ENCODE measurements at places on chromosomes 5 and 9. TPM values are rescaled to one million over a fixed set of nuclear protein-coding genes. Genes with fewer than 3 reads are reported as not detected.

DNA sequence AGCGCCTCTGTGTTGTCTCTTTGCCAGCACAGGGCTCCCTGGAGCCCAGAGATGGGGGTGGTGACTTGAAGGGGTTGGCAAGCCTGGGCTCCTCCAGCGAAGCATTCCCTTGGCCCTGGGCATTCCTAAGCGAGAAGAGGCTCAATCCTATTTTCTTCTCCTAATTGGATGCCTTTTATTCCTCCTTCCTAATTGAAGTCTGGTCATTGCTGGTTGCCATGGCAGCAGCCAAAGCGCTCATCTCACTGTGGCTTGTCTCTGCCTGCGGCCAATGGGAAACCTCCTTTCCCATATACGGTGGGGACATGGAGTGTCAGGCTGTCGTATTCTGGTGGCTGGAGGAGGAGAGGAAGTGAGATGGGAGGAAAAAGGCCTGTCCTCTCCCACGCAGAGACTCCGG is 52.3 kb upstream of the RARS1 start:
- DNase-seq, result no peak
- no peaks in the 10 kb centered on the region for H3K36me3 ChIP-seq
- H3K4me1 ChIP-seq, result no peaks in the 10 kb centered on the region
- no peak overlapping the region for H3K4me3 ChIP-seq

GRCh38 chr9:976258-976942 is at the start of gene DMRT3:
Gene DMRT3, plus strand, starts transcription at chr9:976655. Its CDS starts 347 bp downstream, at chr9:977002.
- H3K36me3 ChIP-seq, result no peaks in the 10 kb centered on the region
- no peak for DNase-seq
- H3K27ac ChIP-seq, result no peak within 1 kb of the TSS
- H3K4me1 ChIP-seq, result peaks cover 14% of the 10 kb centered on the region
- H3K27me3 ChIP-seq, result peaks cover 50% of the 10 kb centered on the region

DNA sequence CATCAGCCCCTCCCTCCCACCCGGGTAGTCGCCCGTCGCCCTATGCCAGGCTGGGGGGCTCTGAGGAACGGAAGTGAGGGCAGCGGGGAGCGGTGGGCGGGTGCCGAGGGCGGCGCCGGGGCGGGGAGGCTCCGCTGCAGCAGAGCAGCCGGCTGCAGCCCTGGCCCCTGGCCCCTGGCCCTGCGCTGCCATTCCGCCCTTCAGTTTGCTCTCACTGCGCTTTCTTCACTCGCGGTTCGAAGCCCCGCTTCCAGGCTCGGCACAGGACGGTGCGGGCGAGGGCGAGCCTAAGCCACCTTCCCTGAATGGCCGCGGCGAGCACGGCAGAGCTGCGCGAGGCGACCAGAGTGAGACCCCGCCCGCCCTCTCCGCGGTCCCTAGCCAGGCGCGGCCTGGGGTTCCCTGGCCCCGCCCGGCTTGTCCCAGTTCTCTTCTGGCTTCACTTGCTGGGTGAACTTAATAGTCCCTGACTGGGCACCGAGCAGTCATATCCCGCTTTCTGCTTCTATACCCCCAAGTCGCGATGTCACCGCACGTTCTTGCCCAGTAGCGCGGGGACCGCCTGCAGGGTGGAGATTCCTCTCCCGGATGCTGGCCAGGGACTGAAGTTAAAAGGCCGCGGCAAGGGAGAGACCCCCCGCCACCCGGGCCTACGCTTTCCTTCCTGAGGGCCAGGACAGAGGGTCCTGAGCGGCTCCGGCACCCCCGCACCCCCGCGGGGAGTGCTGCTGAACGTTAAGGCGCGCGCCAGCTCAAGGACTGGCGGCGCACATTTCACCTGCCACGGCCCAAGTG is 623 bp upstream of the TRIM36 start:
- no peak overlapping the region for H3K27ac ChIP-seq
- peak overlapping the region; percentile 62 for H3K4me3 ChIP-seq
- peaks cover 20% of the 10 kb centered on the region for H3K4me1 ChIP-seq
- DNase-seq, result no peak
- H3K27me3 ChIP-seq, result peaks cover 53% of the 10 kb centered on the region

GRCh38 chr9:111531716-111532115 is 6.7 kb downstream of the ZNF483 start:
- no peak overlapping the region for H3K27ac ChIP-seq
- no peaks in the 10 kb centered on the region for H3K36me3 ChIP-seq
- H3K27me3 ChIP-seq, result no peaks in the 10 kb centered on the region
- no peak for DNase-seq
- H3K4me1 ChIP-seq, result no peaks in the 10 kb centered on the region
- no peak overlapping the region for H3K4me3 ChIP-seq

DNA sequence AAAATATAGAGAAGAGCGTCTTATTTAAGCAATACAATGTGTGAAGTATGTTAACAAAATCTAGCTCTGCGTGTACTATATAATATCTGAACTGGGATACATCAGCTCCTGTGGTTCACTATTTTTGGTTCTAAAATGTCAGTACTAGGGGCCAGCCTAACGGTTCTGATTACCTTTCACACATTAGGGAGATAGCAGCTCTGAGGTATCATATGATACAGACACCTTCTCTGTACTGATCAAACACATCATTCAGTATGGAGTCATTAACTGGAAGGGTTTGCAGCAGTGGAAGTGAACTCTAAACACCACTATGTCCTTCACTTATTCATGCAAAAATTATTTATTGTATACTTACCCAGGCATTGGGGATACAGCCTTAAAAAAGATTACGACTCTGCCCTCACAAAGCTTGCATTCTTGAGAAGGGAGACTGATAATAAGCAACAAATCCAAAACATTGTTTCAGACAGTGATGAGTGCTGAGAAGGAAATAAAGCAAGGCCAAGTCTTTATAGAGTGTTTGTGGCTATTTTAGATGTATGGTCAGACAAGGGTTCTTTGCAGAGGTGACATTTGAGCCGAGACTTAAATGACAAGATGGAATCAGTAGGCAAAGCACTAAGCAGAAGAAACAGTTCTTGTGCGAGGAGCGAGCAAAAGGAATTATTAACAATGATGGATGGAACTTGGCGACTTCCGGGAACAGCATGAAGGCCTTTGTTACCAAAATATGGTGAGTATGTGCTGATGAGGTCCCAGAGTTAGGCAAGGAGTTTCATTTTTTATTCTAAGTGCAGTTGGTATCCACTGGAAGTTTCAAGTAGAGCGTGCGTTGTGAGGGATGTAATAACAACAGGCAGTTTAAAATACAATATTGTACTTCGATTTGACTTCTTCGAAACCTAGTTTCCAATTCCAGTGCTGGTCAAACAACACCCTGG is 1.8 kb upstream of the LNPEP start:
- no peaks in the 10 kb centered on the region for H3K27me3 ChIP-seq
- no peaks in the 10 kb centered on the region for H3K36me3 ChIP-seq
- peaks cover 16% of the 10 kb centered on the region for H3K4me1 ChIP-seq
- peak overlapping the region; percentile 93 for H3K4me3 ChIP-seq
- no peak for DNase-seq

GRCh38 chr9:82939451-82939850 is 123.5 kb downstream of the RASEF start:
- no peak overlapping the region for H3K4me3 ChIP-seq
- H3K4me1 ChIP-seq, result no peaks in the 10 kb centered on the region
- no peak for DNase-seq
- no peak overlapping the region for H3K27ac ChIP-seq
- H3K27me3 ChIP-seq, result no peaks in the 10 kb centered on the region

DNA sequence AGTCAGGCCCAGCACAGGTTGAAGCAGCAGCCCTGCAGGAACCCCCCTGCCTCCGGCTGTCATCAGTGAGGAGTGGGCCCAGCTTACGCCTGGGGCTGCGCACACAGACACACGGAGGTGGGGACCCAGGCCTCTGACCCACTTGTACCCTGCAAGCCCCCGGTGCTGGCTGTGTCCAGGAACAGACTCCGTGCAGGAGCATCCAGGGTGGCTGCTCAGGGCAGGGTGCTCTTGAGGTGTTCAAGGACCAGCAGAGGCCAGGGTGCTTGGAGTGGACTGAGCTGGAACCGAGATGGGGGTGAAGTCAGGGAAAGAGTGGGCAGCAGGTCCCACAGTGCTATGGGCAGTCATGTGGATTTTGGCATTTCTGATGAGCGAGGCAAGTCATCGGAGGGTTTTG is 199.5 kb downstream of the CACNA1B start:
- H3K4me1 ChIP-seq, result no peaks in the 10 kb centered on the region
- no peak overlapping the region for H3K27ac ChIP-seq
- no peak for DNase-seq
- H3K4me3 ChIP-seq, result no peak overlapping the region
- H3K36me3 ChIP-seq, result no peaks in the 10 kb centered on the region

GRCh38 chr9:21801683-21802417 is 586 bp upstream of the MTAP start:
- H3K27ac ChIP-seq, result peak overlapping the region; percentile 13
- H3K4me3 ChIP-seq, result peak overlapping the region; percentile 79
- H3K4me1 ChIP-seq, result peaks cover 16% of the 10 kb centered on the region

DNA sequence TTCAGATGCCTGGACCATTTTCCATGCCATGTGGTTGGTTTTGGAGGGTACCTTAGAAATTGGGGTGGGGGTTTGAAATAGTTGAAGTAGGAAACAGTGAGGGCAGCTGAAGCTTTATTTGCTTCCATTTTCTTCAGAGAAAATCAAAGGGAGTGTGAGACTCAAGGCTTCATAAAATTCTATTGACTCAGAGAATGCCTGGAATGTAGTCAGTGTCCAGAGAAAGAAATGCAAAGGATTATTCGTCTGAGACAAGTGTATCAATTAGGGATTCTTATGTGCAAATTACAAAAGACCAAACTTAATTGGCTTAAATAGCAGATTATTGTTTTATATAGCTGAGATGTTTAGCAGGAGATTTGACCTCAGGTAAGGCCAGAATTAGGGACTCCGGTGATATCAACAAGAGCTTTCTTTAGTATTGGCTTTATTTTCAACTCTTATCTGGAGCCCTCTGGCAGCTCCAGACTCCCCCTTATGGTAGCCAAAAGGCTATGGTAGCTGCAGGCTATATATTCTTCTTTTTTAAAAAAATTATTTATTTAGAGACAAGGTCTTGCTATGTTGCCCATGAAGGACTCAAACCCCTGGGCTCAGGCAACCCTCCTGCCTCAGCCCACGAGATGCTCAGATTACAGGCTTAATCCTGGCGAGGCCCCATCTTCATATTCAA is 38.9 kb downstream of the PTTG1 start:
- no peaks in the 10 kb centered on the region for H3K4me1 ChIP-seq
- no peak for DNase-seq
- no peak overlapping the region for H3K27ac ChIP-seq

DNA sequence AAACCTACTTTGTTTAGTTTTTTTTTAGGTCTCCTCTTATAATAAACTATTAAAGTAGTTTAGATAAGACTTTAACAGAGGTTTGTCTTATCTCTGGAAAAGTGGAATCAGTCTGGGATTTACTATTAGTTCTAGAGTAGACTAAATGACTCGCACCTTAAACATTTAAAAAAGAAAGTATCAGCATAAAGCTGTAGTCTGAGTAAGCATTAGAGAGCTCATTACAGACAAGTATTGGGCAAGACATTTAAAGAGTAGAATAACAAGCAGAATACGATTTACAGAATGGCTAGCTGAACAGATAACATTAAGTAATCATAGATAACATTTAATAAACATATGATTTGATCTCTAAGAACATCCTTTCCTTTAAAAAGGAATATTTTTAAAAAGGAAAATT is 226.0 kb upstream of the DMAC1 start:
- H3K4me1 ChIP-seq, result no peaks in the 10 kb centered on the region
- no peaks in the 10 kb centered on the region for H3K27me3 ChIP-seq
- no peak overlapping the region for H3K27ac ChIP-seq
- no peaks in the 10 kb centered on the region for H3K36me3 ChIP-seq

GRCh38 chr5:168215646-168216045 is 75.8 kb upstream of the WWC1 start:
- H3K36me3 ChIP-seq, result no peaks in the 10 kb centered on the region
- H3K4me3 ChIP-seq, result no peak overlapping the region
- peaks cover 3% of the 10 kb centered on the region for H3K4me1 ChIP-seq
- H3K27ac ChIP-seq, result no peak overlapping the region
- DNase-seq, result no peak
- H3K27me3 ChIP-seq, result no peaks in the 10 kb centered on the region

DNA sequence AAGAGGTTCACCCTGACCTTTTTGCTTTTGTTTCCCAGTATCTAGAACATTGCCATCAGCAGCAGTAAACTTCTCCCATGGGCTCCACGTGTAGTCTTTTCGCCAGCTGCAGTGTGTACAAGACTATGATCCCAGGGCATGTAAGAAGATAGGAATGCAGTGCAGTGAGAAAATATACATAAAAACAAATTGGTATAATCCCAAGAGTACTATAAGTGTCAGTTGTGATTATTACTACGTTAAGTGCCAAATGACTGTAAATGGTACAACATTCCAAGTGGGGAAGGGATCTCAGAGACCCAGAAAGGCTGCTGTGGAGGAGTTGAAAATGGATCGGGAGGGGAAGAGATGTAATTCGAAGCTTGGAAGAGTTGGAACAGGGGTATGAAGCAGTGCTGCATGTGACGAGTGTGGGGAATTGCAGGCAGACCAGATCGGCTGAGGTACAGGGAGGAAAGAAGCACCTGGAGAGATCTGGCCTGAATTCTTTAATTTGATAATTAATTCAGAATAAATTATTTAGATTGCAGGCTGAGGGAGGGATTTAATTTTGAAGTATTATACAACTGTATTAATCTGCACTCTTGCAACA is 95.1 kb downstream of the FBXL7 start:
- H3K4me1 ChIP-seq, result no peaks in the 10 kb centered on the region
- no peak for DNase-seq
- no peak overlapping the region for H3K4me3 ChIP-seq
- H3K27me3 ChIP-seq, result no peaks in the 10 kb centered on the region
- no peaks in the 10 kb centered on the region for H3K36me3 ChIP-seq

- no peaks in the 10 kb centered on the region for H3K27me3 ChIP-seq
- no peaks in the 10 kb centered on the region for H3K4me1 ChIP-seq
- H3K27ac ChIP-seq, result no peak overlapping the region
Measured at GRCh38 chr5:123245689-123246088, 156.6 kb downstream of the PRDM6 start.

DNA sequence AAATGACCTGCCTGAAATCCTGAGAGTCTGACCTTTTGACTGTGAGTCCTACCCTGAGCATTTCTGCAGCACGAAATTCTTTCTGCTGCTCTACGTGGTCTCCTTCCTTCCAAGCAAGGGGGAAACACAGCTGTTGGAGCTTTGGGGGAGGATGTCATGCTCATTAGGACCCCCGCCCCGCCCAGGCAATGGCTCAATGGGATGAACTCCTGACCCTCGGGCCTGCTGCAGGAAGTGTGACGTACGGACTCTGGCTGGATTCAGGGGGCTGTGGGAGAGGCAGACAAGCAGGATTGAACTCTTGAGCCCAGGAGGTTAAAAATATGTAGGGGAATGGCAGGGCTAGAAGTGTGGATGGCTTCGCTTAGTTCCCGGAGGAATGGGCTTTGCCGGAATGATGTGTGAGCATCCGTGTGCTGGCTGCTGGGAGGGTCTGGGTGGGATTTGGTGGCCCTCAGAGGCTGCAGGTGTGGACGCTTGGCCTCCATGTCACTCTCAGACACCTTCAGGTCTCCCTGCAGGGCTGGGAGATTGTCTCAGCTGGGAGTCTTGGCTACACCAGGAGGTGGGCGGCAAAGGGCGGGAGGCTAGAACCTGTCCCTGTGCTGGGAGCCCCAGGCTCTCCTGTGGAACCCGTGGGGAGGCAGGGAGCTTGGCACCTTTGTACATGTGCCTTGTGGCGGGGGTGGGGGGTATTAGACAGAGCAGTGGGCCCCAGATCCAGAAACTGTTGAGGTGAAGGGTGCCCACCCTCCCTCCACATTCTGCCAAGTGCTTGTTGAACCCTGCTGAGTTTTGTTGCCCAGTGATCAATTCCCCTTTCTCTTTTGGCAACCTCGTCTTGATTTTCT is 26.3 kb downstream of the STC2 start:
- DNase-seq, result no peak
- no peaks in the 10 kb centered on the region for H3K36me3 ChIP-seq
- H3K27me3 ChIP-seq, result no peaks in the 10 kb centered on the region
- H3K27ac ChIP-seq, result no peak overlapping the region
- no peaks in the 10 kb centered on the region for H3K4me1 ChIP-seq

MARVELD2 gene
- 0.50 TPM for total RNA-seq

CNTFR gene
- not detected for total RNA-seq

OGN gene
- total RNA-seq, result not detected

ELOVL7 gene
- 2.6 TPM for total RNA-seq

TMEM232 gene
- total RNA-seq, result 0.66 TPM

C9orf152 gene
- total RNA-seq, result not detected
